Stimulated activated CD4-positive, alpha-beta T cell treated with anti-CD3 and anti-CD28 coated beads, Interleukin-1b, Interleukin-23, amount 100 ng/mL, for 1 hour (primary cell): ENCODE measurements at places on chromosomes 6 and 20.

GRCh38 chr20:23963941-23964340 is 24.6 kb downstream of the GGTLC1 start:
- DNase-seq = no peak

GRCh38 chr6:31947070-31947675 is 1.3 kb downstream of the CFB start:
- DNase-seq = no peak

DNA sequence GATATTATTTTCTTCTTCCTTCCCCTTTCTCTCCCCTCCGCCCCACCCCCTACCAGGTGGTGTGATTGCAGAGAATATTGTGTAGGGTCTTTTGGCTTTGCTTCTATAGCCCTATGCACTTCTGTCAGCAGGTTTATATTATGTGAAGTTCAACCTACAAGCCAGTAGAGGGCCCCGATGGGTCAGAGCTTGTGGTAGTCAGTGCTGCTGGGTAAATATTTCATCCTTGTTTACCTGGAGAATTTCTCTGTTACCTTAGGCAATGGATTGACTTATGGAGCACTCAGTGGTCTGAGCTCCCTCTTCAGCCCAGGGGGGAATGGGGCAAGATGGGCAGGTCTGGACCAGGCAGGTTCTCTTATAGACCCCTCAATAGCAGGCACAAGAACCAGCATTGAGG is 720.9 kb downstream of the GRIK2 start:
- no peak for DNase-seq

- DNase-seq = no peak
Observed at GRCh38 chr6:20117474-20117873, 94.8 kb downstream of the MBOAT1 start.

GRCh38 chr6:87918461-87918941 is 129.1 kb upstream of the SPACA1 start:
- no peak for DNase-seq

DNA sequence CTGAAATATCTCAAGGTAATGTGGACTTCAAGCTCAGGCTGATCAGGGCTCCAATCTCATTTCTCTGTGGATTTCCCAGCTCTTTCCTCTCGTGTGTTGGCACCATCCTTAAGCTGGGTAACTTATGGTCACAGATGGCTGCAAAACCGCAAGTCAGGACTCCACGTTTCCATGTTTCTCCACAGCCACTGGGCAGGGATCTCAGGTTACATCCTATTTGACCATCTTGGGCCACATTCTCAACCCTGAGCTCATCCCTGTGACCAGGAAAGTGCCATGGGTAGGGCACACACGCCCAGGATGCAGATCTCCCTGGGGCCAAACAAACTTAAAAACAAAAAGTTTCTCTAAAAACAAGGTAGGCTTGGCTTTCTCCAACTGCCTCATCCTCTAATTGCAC is 15.4 kb downstream of the RPS6KA2 start:
- no peak for DNase-seq

DNA sequence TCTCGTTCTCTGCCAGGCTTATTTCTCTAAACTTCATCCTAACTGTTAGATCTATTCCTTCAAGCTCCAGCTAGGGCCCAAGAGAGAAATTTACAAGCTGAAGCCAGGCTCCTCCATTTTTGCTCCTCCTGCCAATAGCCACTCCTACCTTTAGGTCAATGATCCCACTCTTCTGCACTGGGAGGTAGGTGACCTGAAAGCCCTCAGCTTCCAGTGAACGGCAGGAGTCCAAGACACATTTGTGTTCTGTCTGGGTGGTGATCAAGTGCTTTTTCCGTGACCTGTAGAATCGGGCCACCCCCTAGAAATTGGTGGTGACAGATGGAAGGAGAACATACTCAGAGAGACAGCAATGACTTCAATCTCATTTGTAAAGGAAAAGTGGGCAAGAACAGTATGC is 8.9 kb downstream of the NFS1 start:
- no peak for DNase-seq

- no peak for DNase-seq
Observed at GRCh38 chr6:72649032-72649984, 27.4 kb downstream of the KCNQ5 start.

DNA sequence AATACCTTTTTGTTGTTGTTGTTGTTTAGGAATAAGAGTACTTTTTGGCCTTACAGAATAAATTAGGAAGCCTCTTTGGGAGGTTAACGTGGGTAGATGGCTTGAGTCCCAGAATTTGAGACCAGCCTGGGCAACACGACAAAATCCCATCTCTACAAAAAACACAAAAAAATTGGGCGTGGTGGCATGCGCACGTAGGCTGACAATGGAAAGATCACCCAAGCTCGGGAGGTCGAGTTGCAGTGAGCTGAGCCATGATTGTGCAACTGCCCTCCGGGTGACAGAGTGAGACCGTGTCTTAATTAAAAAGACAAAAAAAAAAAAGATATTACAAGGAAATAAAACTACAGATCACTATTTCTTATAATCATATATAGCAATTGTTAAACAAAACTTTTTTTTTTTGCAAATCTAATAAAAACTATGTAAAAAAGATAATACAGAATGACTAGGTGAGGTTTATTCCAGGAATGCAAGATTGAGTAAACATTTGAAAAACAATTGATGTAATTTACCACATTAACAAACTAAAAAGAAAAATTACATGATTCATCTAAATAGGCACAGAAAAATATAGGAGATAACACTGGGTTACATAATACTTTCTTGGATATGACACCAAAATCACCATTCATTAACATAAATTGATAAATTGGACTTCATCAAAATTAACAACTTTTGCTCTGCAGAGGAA is 43.6 kb upstream of the ASCC3 start:
- DNase-seq = no peak

GRCh38 chr6:15888798-15889772 is 226.3 kb upstream of the DTNBP1 start:
- DNase-seq = no peak

DNA sequence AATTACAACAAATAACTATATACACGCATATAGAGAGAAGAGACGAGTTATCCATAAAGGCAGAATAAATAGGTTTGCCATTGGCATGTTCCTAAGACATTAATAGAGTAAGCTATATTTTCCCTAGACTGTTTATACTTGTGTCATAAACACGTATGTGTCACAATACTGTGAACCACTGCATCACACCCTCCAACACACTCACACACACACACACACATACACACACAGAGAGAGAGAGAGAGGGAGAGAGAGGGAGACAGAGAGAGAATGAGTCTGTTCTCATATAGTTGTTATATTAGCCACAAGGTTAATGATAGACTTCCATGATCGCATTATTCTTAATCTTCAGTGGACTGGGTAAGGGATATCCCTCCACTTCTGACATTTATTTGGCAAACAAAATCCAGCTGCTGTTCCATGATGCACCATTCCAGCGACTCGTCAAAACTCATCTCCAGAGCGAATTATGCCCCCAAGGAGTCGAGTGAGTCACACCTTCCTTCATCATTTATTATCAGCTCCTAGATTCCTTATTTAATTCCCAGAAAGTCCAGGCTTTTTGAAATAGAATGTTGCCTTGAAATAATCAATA is 82.8 kb upstream of the HIVEP1 start:
- DNase-seq = no peak

- no peak for DNase-seq
Observed at GRCh38 chr6:160363016-160363996, 15.1 kb downstream of the SLC22A3 start.

- no peak for DNase-seq
Observed at GRCh38 chr6:132132422-132132821, 181.2 kb upstream of the CCN2 start.

GRCh38 chr6:49038294-49038822 is 424.7 kb downstream of the MMUT start:
- DNase-seq = no peak

DNA sequence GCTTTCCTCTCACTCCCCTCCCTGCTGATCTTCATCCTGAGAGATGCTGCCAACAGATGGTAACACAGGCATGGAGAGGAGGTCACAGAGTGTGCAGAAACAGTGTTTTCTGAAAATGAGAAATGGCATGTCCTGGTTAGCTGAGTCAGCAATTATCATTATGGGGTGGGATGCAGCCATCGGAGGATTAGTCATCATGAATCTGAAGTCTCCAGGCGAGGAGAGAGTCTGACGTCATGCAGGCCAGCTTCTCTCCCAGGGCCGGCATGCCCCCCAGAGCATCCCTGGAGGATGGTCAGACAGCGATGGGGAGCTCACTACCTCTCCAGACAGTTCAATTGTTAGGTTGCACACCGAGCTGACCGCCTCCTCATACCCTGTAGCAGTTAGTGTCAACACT is 4.7 kb upstream of the GTSF1L start:
- DNase-seq = no peak

- no peak for DNase-seq
Observed at GRCh38 chr20:19259141-19259591, 46.7 kb downstream of the SLC24A3 start.

GRCh38 chr6:90062667-90063066 is 168.4 kb downstream of the GJA10 start:
- no peak for DNase-seq

GRCh38 chr6:111184827-111185532 is 97.7 kb downstream of the SLC16A10 start:
- DNase-seq = no peak

DNA sequence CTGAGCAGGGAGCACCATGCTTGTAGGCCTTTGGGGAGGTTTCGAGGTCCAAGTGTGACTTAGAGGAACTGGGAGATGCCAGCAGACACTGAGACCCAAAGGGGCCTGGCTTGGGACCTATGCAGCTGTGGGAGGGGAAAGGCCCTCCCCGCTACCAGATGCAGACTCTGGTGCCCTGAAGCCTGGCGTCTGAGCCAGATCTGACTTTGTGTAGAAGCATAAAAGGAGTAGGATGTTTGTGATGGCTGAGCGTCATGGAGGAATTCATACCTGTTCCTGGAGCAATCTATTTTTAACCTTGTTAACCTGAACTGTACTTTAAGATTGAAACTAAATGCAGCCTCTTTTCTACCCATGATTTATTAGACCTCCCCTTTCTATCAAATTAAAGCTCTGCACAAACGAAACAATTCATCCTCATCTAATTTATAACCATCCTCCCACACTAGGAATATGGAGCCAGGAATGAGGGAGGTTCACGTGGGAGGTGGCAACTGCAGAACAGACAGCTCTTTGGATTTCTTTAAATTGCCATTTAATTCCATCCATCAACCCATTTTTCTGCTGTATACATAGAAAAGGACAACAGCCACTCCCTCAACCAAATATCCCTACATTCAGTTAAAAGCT is 172.6 kb upstream of the AGPAT4 start:
- DNase-seq = no peak

GRCh38 chr6:20001286-20001685 is 164.1 kb downstream of the ID4 start:
- no peak for DNase-seq

DNA sequence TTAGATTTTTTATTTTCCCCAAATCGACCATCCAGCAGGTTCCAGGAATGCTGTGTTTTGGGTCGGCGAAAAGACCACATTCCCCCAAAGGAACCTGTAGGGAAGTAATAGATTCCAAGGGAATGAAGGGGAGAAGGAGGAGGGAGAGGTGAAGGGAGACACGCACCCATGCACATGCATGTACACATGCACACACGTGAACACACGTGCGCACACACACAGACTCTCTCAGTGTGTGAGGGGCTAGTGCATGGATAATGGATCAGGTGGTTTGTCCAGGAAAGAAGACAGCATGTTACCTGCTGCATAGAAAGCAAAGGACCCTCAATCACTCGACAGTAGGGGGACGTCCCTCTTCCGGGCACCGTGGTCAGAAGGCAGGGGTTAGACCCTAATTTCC is 52.4 kb upstream of the PDE10A start:
- DNase-seq = no peak

- DNase-seq = no peak
Observed at GRCh38 chr20:41029150-41029901, 704 bp downstream of the TOP1 start.

DNA sequence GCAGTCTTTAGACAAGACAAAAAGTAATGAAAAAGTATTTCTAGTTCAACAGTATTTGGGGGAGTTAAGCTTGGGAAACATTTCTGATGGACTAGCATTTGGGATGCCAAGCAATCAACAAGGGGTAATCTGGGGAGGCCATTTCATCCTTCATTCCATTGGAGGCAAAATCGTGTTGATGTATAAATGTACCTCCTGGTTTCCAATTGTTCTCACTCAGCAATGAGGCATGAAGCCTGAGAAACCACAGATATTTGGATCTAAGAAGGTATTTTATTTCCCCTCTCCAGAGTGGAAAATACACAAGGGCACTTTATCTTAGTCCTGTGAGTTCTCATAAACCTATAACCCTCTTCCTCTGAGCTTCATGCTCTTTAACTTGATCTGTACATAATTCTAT is 68.2 kb downstream of the TBX18 start:
- no peak for DNase-seq

GRCh38 chr20:34365765-34366213 is 2.7 kb downstream of the ITCH start:
- DNase-seq = no peak

DNA sequence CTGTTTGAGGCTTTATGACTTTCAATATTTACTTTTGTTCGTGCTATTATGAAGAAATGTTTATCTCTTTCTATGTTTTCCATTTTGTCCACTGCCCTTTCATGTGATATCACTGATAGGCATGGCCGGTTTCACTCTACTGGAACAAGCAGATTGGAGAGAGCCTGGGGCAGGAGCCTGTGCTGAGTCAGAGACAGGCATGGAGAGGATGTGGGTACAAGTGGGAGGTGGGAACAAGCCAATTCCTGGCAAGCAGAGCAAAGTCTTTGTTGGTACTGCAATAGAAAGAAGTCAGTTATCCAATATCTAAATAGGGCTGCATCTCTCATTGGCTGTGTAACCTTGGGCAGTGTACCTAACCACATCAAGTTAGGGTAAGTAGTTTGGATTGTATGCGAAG is 545.6 kb upstream of the MAP3K7 start:
- no peak for DNase-seq

DNA sequence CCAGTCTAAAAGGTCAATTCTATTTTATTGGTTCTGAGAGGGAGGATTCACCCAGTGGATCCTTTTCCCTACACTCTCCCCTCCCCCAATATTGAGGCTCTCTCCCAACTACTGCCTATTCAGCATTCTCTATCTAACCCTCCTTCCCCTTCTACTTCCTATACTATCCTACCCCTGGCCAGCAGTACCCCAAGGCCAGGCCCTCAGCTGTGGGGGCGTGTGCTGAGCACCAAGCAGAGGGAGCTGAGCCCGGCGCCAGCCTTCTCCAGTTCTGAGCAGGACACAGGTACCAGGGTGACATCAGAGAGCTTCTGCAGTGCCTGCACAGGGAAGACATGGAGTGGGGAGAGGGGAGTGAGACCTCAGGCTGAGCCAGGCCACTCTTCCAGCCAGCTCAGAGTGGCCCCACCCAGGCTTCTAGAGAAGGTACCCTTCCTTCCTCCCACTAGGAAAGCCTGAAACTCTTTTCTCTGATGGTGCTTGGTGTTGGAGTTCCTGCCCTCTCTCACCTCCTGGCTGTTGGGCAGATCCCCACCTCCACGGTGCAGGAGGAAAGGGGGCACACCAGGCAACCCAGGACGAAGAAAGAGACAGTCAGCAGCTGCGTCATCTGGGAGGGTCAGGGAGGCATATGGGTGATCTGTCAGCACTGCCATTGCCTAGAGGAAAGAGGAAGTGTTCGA is 1.9 kb downstream of the DDAH2 start:
- DNase-seq = no peak

- DNase-seq = no peak
Observed at GRCh38 chr6:63864671-63865318, 229.2 kb downstream of the PHF3 start.
